ENCODE measurements at places on chromosomes 16 and 17. TPM values are rescaled to one million over a fixed set of nuclear protein-coding genes. Genes with fewer than 3 reads are reported as not detected.

The GUCY2D gene
- total RNA-seq = not detected

The KRTAP1-1 gene
- total RNA-seq = not detected

The SLC16A6 gene
- 4.2 TPM for total RNA-seq

The KRTAP2-1 gene
- not detected for total RNA-seq

The CCDC200 gene
- total RNA-seq = not detected

The CHAD gene
- total RNA-seq = not detected

The KRT17 gene
- total RNA-seq = 0.66 TPM

The KRT9 gene
- not detected for total RNA-seq

The KCNJ18 gene
- not detected for total RNA-seq

The RRAD gene
- 11.0 TPM for total RNA-seq

The FOXC2 gene
- total RNA-seq = not detected

The CHST5 gene
- under 0.01 TPM for total RNA-seq

The RASD1 gene
- 1.1 TPM for total RNA-seq

The CCL5 gene
- total RNA-seq = 0.29 TPM

The SCNN1G gene
- not detected for total RNA-seq

The COASY gene
- total RNA-seq = 30.4 TPM

The KRT24 gene
- total RNA-seq = not detected

The ITGB4 gene
- 0.44 TPM for total RNA-seq

The SAMD14 gene
- 1.8 TPM for total RNA-seq

The MLKL gene
- total RNA-seq = 14.9 TPM

The CLEC3A gene
- not detected for total RNA-seq

The ABCA9 gene
- total RNA-seq = 2.0 TPM

The TBC1D3K gene
- total RNA-seq = not detected

The ARHGAP23 gene
- total RNA-seq = 76.7 TPM

The ITGB3 gene
- 125 TPM for total RNA-seq

The ALDH3A1 gene
- not detected for total RNA-seq

The MKS1 gene
- total RNA-seq = 14.6 TPM

The GRIN2A gene
- total RNA-seq = not detected

The NOTUM gene
- 0.66 TPM for total RNA-seq

The CES1 gene
- 0.22 TPM for total RNA-seq

The CUEDC1 gene
- total RNA-seq = 12.5 TPM

The TM4SF5 gene
- not detected for total RNA-seq
